ENCODE measurements at places on chromosomes 5 and 9.

DNA sequence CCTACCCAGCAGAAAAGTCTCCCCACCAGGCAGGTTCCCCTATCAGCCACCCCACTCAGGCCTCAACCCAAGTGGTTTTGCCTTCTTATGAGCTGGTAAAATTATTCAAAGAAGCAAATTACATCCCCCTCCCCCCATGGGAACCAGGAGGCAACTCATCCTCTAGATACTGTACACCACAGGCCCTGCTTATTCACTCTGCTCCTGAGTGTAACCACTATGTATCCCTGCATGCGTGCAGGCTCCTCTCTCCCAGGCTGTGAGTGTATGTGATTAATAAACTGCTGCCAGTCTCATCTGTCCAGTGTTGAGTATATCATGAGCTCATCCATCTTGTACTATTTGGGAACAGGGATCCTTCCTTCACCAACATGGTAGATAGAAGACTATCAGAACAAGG lies 8.6 kb downstream of the KCTD16 start:
- DNase-seq = no peak

- peak; percentile 58 for DNase-seq
Observed at GRCh38 chr5:40572937-40573336, 106.8 kb upstream of the PTGER4 start.

- no peak for DNase-seq
Observed at GRCh38 chr9:108860764-108861163, 1.3 kb upstream of the ACTL7A start.

GRCh38 chr5:56482363-56482762 lies 249.2 kb upstream of the ANKRD55 start:
- no peak for DNase-seq

DNA sequence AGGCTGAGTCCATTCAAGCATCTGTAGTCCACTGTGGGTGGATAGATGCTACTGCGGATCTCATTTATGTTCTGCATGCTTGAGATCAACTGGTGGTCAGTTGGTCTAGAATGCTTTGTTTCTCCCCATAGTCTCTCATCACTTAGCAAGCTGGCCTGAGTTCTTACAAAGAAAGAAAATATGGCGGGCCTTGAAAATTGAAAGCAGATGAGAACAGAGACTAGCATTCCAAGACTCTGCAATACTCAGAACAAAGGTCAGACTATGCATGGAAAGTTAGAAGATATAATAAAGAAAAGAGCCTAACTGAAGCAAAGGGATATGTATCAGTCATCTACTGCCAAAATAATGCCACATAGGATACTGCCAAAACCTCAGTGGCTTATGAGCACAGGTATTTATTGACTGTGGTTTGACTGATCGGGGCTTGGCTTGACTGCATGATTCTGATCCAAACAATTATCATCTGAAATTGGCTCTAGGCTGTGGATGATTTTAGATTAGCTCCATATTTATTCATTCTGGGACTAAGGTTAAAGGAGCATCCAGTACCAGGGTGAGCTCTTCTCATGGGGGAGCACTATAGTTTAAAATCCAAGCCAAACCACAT lies 258.9 kb downstream of the TAF11L14 start:
- DNase-seq = no peak

GRCh38 chr5:170861667-170861916 lies 226 bp upstream of the RANBP17 start:
- no peak for DNase-seq

DNA sequence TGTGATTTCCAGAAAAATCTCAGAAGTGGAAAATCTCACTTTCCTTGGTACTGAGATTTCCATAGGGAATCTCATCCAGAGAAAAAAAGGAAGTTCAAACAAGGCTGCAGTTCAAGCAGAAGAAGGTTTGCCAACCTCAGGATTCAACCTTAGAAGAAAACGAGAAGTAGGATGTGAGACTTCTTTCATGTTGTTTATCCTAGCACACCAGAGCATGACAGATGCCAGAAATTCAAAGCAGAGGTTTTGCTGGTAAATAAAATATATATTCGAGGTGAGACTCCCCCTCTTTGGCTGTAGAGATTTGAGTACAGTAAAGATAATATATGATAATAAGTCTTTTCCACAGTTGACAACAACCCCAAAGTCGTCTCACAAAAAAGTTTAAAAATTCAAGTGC lies 116.9 kb upstream of the SMC2 start:
- DNase-seq = no peak

DNA sequence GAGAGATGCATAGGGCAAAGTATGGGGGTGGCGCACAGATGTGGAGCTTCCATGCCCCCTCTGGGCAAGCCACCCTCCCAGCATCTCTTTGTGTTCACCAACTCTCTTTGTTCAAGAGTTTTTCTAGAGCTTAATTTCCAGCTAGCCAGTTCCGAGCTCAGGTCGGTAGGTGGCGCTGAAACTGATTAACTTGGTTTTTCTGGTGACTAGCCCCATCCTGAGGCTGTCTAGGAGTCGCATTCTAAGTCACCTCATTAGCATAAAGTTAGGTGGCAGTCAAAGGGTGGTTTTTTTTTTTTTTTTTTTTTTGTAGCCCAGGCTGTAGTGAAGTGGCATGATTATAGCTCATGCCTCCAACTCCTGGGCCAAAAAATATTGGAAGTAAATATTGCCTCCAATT lies 476.4 kb downstream of the KDM4C start:
- DNase-seq = no peak
